Cerebellar nuclear complex (tissue), 1 donor: ENCODE measurements at places on chromosomes 5 and 9.

DNA sequence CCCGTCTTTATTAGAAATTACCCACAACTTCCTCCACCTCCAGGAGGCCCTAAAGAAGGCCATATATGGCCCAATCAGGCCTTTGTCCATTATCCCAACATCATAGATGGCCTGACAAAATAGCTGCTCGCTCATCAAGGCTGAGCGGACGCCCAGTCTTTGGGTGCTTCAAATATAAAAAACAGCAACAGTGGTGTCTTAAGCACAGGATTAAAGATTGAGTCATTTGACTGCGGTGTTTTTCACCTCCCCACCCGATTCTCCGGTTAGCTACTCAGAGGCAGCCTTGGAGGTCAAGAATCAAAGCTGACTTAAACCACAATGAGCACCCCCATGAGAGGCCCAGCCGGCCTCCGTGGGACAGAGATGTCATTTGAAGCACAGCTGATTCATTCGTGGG lies 18.8 kb downstream of the S1PR3 start:
- DNase-seq: no peak

DNA sequence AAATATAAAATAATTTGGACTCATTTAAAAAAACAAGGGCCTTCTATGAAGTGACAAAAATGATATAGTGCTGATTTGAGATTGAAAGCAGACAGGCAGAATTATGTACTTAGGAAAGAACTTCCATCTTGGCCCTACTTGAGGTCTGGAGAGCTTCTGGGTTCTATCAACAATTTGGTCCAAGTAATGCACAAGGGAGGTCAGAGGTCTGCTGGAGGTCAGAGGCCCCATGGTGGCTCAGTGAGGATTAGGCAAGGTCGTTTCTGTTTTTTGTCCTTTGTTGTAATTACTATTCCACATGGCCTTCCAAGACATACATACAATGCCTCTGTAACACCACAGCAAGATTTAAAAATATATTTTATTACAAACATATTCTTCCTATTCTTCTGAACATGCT lies 37.2 kb downstream of the NUDT12 start:
- DNase-seq: no peak

DNA sequence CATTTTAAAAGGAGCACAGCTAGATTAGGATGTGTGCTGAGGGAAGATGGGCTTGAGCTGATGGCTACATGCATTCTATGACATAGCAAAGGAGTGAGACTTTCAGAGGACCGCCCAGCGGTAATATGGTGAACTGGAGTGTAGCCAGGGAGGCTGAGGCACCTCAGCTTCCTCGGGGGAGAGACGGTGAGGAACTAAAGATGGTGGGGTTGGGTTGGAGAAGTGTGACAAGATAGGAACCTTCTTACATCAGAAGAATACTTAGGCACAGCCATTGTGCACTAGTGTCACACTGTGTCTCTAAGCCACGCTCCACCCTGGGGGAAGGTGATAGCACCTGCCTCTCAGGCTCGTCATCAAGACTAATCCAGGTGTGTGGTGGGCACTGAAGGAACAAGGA lies 118.0 kb upstream of the IRX2 start:
- no peak for DNase-seq

DNA sequence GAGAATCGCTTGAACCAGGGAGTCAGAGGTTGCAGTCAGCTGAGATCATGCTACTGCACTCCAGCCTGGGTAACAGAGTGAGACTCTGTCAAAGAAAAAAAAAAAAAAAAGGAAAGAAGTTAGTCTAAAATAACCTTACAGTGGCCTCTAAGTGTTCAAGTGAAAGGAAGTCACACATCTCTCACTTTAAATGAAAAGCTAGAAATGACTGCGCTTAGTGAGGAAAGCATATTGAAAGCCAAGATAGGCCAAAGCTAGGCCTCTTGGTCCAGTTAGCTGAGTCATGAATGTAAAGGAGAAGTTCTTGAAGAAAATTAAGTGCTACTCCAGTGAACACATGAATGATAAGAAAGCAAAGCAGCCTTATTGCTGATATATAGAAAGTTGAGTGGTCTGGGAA lies 38.1 kb downstream of the ITGA1 start:
- DNase-seq: no peak

GRCh38 chr5:141879941-141880738 lies 1.9 kb upstream of the PCDH1 start:
- DNase-seq: no peak

GRCh38 chr9:75892216-75892911 lies 1.9 kb downstream of the PCSK5 start:
- no peak for DNase-seq

DNA sequence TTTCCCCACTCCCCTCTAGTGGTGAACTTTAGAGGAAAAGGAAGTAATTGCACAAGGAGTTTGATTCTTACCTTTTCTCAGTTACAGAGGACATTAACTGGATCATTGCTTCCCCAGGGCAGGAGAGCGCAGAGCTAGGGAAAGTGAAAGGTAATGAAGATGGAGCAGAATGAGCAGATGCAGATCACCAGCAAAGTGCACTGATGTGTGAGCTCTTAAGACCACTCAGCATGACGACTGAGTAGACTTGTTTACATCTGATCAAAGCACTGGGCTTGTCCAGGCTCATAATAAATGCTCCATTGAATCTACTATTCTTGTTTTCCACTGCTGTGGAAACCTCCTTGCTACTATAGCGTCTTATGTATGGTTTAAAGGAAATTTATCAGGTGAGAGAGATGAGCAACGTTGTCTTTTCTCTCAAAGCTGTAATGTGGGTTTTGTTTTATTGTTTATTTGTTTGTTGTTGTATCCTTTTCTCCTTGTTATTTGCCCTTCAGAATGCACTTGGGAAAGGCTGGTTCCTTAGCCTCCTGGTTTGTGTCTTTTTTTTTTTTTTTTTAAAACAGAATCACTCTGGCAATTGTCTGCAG lies 25.3 kb downstream of the SLC22A5 start:
- no peak for DNase-seq

DNA sequence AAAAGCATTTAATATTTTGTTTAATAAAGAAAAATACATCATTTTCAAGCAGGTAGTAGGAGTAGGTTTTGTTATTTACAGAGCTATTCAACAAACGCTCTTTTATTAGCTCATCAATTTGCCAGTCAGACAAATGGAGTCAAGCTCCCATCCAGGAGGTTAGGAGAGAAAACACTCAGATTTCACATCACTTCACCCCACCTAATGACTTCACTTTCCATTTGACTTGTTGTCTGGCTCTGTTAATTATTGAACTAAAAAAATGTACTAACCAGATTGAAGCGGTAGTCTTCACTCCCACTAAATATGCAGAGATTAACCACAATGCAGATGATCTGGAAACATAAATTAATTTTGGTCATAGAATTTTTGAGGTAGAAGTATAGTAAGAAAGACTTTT lies 193.6 kb upstream of the VCAN start:
- no peak for DNase-seq

GRCh38 chr5:142746532-142747433 lies 23.4 kb upstream of the ARHGAP26 start:
- DNase-seq: no peak

DNA sequence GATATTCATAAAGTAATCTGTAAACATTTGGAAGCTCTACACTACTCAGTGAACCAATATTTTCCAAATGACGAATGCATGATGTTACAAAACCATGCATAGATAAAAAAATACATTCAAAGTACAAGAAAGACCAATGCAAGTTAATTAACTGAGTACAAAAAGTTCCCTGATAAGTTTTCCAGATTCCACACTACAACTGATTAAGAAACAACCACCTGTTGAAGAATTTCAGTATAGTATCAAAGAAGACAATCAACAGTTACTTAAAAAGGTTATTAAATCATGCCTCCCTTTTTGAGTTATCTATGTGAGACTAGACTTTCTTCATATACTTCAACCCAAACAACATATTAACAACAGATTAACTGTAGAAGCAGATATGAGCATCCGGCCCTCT lies 192.4 kb downstream of the ARL15 start:
- DNase-seq: no peak

GRCh38 chr9:126980231-126980630 lies 65.6 kb downstream of the RALGPS1 start:
- no peak for DNase-seq
